ENCODE measurements at places on chromosomes 3 and 15. TPM values are rescaled to one million over a fixed set of nuclear protein-coding genes. Genes with fewer than 3 reads are reported as not detected.

The KBTBD8 gene
- total RNA-seq, result 8.3 TPM

The A4GNT gene
- total RNA-seq, result not detected

The DLL4 gene
- total RNA-seq, result not detected

- no peak for DNase-seq
These were observed 1011.8 kb upstream of the GBE1 start for GRCh38 chr3:82773207-82773606.

DNA sequence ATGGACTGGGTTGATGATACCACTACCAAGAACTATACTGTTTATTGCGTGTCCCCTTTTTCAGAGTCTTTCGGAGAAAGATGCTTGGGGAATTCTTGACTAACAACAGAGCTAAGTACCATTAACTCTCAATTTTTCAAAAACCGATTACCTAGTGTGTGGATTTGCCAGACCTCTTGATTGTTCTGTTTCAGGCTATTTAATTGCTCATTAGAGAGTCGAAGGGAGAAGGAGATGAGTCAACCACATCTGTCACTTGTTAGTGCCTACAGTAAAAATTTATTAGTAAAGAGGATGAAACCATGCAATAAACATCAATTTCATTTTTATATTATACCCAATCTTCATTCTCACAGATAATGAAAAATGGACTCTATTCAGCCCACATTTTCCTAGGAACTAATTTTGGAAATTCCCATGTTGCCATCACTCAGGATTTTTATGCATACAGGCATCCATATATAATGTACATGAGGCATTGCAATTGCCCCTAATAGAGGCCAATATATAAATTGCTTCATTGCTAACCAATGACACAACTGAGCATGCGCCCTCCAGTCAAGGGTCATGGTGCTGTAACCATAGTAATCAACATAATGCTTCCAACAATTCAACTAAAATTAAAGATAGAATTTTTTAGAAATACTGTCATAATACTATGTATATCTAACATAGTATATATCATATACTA, 541.7 kb downstream of the TBL1XR1 start:
- DNase-seq, result no peak

DNA sequence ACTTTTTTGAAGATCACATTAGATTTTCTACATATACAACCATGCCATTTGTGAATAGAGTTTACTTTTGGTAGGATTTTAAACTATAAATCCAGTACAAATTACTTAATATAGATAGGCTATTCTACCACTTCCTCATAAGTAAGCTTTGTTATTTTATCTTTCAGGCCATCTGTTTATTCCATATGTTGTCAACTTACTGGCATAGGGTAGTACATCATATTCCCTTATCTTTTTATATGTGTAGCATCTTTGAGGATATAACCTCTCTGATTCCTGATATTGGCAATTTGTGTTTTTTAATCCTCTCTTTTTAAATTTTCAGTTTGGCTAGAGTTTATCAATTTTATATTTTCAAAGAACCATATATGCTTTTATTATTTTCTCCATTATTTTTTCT, 515.4 kb downstream of the DIPK2A start:
- no peak for DNase-seq

DNA sequence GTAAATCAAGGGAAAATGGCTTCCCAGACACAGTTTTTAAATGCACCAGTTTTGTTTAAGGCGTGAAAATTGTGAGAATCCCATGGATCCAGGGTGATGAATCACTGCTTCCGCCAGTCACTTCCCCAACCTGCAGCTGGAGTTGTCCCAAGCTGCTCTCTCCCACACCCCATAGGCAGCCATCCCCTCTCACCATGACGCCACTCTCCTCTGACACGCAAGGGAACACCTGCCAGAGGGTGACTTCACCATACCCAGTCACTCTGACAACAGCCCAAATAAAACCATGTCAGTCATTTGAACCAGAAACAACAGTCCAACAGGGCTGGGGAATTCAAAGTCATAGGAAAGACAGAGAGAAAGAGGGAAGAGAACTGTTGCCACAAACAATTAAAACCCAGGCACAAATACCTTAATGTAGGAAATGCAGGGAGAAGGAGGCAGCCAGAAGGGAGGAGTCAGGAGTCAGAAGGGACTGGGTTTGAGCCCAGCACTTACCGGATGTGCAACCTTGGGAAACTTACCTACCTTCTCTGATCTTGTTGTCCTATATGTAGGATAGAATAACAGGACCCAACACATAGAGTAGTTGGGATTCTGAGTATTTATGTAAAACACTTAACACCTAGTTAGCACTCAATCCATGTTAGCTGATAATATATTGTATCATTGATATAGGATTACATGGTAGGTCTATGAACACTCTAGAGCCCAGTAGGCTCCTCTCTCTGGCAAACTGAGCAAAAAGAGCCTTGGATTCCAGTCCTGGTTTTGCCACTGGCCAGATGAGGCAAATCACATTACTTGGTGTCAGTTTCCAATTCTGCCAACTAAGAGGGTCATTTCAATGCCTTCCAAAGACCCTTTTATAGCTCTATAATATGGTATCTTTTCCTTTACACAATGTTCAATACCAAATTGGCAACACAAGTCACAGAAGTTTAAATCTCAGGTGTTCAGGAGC, 326.3 kb upstream of the ICE2 start:
- DNase-seq, result no peak

- DNase-seq, result no peak
These were observed 9.5 kb downstream of the CA12 start for GRCh38 chr15:63372018-63372705.

- DNase-seq, result peak; percentile 40
These were observed 698 bp downstream of the IL1RAP start for GRCh38 chr3:190514413-190515153.

All from activated CD4-positive, alpha-beta T cell treated with anti-CD3 and anti-CD28 coated beads, Interleukin-2, amount 10 ng/mL, durations not matched to agents 7 days and 5 days (primary cell).